ENCODE measurements at places on chromosomes 3 and 15. TPM values are rescaled to one million over a fixed set of nuclear protein-coding genes. Genes with fewer than 3 reads are reported as not detected.

Gene GPR171
- total RNA-seq = not detected

Gene IL17RE
- total RNA-seq = 1.1 TPM

Gene CLSTN2
- total RNA-seq = 0.05 TPM

Gene CACNA2D3
- 0.07 TPM for total RNA-seq

Gene FSIP1
- 0.49 TPM for total RNA-seq

Gene CFAP91
- total RNA-seq = 0.40 TPM

Gene KIF23
- total RNA-seq = 75.3 TPM

Gene KCNMB3
- 1.7 TPM for total RNA-seq

Gene CLDN16
- total RNA-seq = not detected

Gene MOBP
- 0.06 TPM for total RNA-seq

Gene MYH15
- 0.18 TPM for total RNA-seq

Gene RTP4
- not detected for total RNA-seq

Gene GPR87
- 1.7 TPM for total RNA-seq

Gene HIGD2B
- total RNA-seq = not detected

Gene ZCWPW2
- total RNA-seq = 0.11 TPM

Gene GRAMD1C
- 0.23 TPM for total RNA-seq

Gene APEH
- total RNA-seq = 70.4 TPM

Gene BOC
- total RNA-seq = 6.5 TPM

Gene C3orf70
- total RNA-seq = not detected

Gene KNL1
- total RNA-seq = 5.1 TPM

Gene DCUN1D1
- 20.8 TPM for total RNA-seq

Gene CDC25A
- total RNA-seq = 8.8 TPM

Gene ZPLD1
- 0.06 TPM for total RNA-seq

Gene ECE2
- total RNA-seq = not detected

Measured in A549 treated with CORT108297 at 1 μM for 4 hours (cell line).